ENCODE measurements at places on chromosomes 7 and 10.

DNA sequence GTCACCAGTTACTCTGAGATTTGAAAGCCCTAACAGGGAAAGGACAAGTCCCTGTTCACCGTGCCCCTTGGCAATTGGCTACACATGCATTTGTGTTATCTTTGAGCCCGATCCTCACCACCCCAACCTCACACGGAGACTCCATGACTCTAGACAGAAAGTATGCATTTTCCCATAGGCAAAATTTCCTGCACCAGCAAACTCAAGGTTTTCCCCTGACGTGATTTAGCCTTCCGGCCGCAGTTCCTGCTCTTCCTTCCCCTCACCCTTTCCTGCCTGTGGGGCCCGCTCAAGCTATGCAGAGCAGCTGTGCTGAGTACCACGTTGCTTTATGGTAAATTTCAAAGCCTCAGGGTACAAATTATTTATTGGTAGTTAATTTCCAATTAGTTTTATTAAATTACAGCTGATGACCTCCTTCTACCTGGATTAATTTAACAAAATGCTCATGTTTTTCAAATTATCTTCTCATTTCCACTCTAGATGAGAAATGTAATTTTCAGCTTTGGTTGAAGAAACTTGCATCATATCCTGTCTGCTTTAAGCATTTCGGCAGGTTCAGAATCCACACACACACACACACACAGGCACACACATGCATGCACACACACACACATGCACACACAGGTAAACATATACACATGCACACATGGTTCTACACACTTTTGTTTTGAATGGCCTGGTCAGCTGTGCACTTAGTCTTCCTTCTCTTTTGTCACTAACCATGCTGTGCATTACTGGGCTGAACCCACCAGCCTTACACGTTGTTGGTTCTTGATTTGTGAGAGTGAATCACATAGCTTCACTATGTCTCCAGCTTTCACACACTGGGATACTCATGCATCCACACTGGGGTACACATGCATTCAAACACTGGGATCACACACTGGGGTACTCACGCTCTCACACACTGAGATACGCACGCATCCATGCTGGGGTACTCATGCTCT, 283.1 kb upstream of the PITRM1 start:
- DNase-seq, result no peak

GRCh38 chr7:89002981-89003956, 207.7 kb upstream of the TEX47 start:
- no peak for DNase-seq

GRCh38 chr7:7564323-7564780, 2.3 kb upstream of the MIOS start:
- DNase-seq, result no peak

DNA sequence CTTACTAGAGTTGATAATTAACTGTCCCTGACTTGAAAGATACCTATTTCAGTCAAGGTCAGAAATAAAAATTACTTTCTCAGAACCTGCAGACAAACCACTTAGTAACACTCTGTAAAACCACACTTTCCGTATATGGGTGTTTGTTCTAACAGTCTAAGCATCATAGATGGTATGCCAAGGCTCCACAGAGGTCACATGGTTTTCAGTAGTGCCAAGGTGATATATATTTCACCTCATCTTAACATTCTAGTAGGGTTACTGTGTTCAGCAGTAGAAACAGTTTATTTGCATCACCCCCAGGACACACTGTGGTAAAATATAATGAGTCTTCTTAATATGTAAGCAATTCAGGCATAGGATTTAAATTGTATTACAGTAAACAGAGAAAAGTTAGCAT, 61.5 kb downstream of the KCND2 start:
- DNase-seq, result no peak

DNA sequence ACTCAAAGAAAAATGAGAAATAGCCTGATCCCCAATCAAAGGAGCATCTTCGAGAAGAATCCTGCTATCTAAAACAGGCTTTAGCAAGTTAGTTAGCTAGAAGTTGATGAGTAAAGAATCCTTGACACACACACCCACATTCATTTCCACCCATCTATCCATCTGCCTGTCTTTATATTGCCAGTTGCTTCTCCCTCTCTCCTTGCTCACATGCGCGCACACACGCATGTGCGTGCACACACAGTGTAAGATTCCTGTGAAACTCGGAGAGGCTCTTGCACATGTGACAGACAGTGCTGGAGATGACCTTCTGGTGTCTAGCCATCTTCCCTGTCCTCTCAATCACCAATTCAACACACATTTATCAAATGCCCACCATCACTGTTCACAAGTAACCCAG, 393.3 kb downstream of the PLXNA4 start:
- DNase-seq, result no peak

DNA sequence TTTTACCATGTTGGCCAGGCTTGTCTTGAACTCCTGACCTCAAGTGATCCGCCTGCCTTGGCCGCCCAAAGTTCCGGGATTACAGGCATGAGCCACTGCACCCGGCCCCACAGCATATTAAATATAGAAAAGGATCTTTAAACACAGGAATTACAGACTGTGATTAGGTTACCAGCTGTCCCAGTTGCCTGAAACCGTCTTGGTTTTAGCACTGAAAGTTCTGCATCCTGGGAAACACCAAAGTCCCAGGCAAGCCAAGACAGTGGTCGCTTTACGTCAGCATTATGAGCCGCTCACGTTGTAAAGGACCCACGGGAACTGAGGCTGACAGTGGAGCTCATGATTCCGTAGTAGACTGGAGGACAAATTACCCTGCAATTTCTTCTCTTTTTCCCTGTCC, 69.0 kb upstream of the FAM180A start:
- DNase-seq, result no peak

DNA sequence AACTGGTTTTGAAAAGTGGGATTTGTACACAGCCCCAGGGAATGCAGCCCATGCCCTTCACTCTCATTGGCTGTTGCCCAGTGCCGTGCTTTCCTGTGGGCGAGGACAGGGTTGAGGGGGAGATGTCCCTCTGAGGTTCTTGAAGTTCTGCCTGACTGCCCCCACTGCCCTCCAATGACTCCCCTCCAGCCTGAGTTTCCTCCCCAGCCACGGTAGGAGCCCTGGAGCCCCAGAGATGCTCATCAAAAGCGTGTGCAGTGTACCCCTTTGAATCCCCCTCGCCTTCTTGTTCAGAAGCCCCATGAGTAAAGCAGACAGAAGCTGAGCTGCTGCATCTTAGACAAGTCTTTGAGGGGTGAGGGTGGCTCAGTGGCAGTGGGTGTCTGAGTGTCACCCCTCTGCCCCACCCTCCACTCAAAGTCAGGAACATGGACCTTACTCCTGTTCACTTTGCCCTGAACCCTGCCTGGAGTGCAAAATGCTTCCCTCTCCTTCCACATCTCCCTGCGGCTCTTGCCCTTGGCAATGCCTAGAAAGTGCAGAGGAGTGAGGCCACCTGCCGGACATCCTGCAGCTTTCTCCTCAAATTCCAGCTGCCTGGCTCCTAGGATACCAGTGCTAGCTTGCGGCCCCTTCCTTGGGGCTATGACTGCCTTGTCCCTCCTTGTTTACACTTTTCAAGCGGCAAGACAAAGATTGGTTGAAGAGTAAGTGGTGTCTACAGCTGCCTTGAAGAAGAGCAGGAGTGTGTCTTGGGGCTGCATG, 19.9 kb downstream of the FAM241B start:
- no peak for DNase-seq

GRCh38 chr10:122176232-122177213, 94.6 kb upstream of the BTBD16 start:
- DNase-seq, result no peak

DNA sequence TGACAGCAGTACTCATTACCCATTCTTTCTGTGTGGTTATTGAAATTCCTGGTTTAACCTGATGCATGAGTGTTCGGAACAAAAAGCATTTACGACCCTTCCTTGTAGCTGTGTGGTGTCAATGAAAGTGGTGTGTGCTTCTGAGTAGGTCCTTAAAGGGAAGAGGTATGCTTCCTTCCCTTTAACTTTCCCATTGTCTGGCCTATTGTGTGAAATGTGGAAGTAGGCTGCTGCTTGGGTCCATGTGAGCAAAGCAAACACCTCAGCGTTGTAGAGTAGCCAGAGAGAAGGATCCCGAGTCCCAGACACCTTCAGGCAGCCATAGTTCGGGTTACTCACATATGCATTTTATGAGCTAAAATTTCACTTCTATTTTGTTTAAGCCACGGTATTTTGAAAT, 74.7 kb downstream of the TSPAN12 start:
- no peak for DNase-seq

- DNase-seq, result no peak
Observed at GRCh38 chr10:61476529-61476928, 23.3 kb upstream of the TMEM26 start.

DNA sequence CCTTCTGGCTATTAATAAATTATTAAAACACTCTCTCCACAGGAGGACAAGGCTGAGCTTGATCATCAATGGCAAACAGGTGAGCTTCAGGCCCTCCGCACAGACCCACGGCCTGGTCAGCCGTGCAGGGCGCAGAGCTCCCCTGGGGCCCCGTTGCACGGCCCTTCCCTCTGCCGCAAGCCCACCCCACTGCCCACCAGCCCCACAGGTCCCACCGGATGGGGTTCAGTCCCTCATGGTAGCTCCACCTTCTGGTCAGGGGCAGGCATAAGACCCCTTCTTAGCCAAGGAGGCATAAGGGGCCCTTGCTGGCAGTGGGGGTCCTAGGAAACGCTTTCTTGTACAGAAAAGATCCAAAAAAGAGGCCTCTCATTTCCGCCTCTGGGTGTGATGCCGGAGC, 84.6 kb downstream of the MAD1L1 start:
- no peak for DNase-seq

DNA sequence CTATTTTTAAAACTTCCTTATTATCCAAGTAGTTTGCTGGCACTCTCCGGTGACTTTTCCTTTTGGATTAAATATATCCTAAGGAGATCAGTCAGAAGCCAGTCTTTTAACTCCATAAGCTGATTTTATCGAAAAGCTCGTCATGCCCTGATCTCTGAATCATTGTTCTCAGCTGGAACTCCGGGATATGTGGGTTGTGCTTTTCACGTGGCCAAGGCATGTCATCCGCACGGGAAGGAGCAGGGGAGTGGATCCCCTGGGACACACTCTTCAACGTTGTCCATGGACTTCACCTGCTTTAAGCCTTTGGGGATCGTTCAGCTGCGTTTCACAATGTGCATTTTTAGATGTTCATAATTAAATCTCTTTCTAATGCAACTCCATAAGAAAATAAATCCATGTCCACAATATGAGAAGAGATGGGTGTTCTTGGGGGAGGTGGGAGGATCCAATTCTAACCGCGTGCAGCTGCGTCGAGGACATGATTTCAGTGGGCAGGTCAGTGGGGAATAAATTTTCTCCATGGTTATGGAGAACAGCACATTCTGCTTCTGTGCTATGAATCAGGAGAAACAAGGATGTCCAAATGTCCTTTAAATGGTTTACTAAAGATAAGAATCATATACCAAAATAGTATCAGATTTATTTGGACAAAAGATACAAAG, 229.5 kb upstream of the ADARB2 start:
- DNase-seq, result no peak

GRCh38 chr7:100489824-100490223, 6.1 kb downstream of the NYAP1 start:
- no peak for DNase-seq

GRCh38 chr7:47379629-47380324, 202.1 kb downstream of the TNS3 start:
- no peak for DNase-seq

DNA sequence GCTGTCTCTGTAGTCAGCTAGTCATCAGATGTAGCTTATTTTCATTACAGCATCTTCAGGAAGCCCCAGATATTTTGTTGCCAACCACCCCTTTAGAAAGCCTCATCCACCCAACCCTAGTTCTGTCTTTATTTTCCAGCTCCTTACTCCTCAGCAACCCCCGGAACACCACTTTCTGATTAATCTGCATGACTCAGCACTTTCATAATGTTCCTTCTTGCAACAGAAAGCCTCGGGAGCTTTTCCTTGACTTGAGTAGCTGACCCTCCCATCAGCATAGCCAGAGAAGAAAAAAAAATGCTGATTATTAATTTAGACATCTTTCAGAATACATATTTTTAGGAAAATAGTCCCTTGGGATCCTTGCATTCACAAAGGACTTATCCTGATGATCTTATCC, 244.0 kb upstream of the CXCL12 start:
- no peak for DNase-seq

DNA sequence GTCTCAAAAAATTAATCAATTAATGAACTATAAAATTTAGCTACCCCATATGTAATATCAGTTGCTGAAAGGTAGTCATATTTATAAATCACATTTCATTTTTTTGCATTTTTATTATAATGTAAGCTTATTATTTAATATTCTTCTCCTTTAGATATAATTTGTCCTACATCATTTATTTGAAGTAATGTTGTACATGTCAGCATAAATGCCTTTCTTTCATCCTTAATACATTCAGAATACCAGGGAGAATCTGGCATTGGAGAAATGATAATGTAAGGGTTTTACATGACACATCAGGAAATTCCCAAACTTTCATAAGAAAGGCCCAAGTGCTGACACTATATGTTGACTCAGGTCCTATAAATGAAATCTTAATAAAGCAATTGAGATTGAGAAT, 742.1 kb downstream of the CNTNAP2 start:
- no peak for DNase-seq

Data from stimulated activated CD4-positive, alpha-beta T cell treated with anti-CD3 and anti-CD28 coated beads, Interleukin-15, amount 100 ng/mL, for 1 hour (primary cell).